ENCODE measurements at places on chromosomes 4 and X.
A peak's percentile ranks its signal among the peaks of the same experiment; 100 is the strongest.

GRCh38 chr4:7043284-7044136, at the start of gene TADA2B:
Gene TADA2B (plus strand): TSS chr4:7043372. CDS start chr4:7043580, 208 bp downstream.
- DNase-seq: peak; percentile 45

DNA sequence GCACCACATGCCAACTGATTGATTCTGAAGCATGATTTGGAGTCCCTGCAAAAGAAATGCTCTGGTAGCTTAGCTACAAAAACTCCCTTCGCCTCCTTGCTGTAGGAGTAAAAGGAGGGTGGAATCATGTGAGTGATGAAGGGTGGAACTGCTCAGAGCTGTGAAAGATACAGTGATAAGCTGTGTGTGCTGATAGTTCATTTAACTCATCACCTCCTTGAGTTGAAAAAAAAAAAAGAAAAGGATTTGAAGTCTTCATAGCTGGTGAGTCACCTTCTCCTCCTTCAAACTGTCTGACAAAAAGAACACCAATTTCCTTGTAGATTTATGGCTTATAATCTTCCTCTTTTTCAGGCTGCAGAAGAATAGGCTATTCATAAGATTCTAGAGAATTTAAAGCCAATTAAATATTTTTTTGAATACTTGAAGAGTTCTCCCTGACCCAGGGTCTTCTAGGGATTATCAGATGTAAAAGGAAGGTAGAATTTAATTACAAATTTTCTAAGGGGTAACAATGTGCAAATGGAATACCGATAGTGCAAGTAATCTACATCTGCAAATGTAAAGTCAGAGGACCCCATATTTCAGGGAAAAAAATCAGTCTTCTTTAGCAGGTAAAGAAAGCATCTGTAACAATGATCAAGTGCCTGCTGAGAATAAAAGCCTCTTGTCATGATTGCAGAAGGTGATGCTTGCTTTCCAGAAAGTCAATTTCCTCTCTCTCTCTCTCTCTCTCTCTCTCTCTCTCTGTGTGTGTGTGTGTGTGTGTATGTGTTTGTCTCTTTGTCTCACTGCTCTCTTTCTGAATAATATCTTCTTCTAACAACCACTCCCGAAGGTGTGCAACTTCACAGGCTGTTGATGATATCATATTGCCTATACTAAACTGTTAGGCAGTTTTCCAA, 208.8 kb upstream of the VEGFC start:
- peak; percentile 52 for DNase-seq

DNA sequence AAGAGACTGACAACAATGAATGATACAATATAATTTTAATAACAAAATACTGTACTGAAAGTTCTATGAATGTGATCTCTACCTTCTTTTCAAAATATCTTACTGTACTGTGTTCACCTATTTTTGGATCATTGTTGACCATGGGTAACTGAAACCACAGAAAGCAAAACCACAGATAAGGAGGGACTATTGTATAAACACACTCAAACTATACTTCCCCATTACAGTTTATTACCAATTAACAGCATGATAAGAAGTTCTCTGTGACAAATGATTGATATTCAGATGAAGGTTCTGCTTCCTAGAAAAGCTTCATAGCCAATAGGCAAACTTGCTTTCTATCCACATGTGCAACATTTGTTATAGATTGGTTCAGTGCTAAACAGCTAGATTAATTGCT, 50.1 kb downstream of the GABRG1 start:
- no peak for DNase-seq

GRCh38 chrX:136191171-136191570, 43.8 kb downstream of the FHL1 start:
- DNase-seq: peak; percentile 57

DNA sequence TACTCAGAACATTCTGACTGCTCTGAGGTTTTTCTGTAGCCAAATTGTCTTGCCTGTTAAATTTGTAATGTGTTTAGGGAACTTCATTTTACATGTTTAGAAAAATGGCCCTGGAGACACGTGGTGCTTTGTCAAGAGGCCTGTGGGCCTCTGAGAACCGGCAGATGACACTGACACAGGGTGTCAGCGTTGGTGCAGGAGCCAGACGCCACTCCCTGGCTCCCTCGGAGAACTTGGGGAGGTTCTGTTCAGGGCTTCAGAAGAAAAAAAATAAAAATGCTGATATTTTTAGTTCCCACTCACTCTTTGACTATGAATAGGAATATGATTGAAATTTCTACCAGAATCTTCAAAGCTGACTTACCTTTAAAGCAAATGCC, 190.9 kb upstream of the GATB start:
- DNase-seq: no peak

- DNase-seq: no peak
Measured at GRCh38 chr4:180558427-180558826, 1684.8 kb upstream of the TENM3 start.

GRCh38 chr4:114673306-114673705, 74.7 kb downstream of the UGT8 start:
- DNase-seq: no peak

GRCh38 chr4:173270312-173271027, 63.7 kb downstream of the HMGB2 start:
- peak; percentile 63 for DNase-seq

GRCh38 chr4:155569960-155570515, 96.6 kb upstream of the GUCY1A1 start:
- no peak for DNase-seq

GRCh38 chr4:84500386-84501201, 1.5 kb upstream of the NKX6-1 start:
- DNase-seq: no peak

DNA sequence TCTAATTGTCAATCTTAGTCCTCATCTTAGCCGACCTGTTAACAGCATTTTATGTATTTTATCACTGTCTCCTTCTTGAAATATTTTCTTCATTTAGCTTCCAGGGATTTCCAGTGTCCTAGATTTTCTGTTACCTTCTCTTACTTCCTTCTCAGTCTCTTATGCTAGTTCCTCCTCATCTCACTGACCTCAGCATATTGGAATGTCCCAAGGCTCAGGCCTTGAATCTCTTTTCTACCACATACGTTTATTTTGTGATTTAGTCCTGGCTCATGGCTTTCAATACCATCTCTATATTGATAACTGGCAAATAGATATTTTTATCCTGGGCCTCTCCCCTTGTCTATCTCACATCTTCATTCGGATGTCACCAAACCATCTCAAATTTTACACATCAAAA, 61.1 kb downstream of the IQCM start:
- peak; percentile 66 for DNase-seq

DNA sequence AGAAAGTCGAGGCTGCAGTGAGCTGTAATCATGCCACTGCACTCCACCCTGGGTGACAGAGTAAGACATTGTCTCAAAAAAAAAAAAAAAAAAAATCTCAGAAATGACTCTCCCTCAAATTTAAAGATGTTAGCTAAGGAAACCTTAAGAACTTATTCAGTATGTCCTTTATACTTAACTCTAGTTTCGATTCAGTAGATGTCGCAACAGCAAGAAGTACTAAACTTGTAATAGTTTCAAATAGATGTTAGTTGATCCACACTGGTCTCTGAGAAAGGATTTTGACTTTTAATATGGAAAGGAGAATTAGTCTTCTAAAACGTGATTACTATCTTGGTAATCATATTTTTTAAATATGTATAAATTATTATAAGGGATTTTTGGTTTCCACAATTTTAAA, 29.6 kb downstream of the NKX3-2 start:
- no peak for DNase-seq

- DNase-seq: no peak
Measured at GRCh38 chr4:87864321-87864720, 31.6 kb downstream of the MEPE start.

- DNase-seq: peak; percentile 75
Measured at GRCh38 chr4:138562544-138562991, 320.4 kb upstream of the SLC7A11 start.

GRCh38 chr4:15964159-15964558, 1.2 kb upstream of the FGFBP2 start:
- DNase-seq: no peak

GRCh38 chr4:44912980-44913379, 186.6 kb upstream of the GNPDA2 start:
- no peak for DNase-seq

- DNase-seq: no peak
Measured at GRCh38 chr4:74317616-74318246, 9.5 kb downstream of the EPGN start.

- no peak for DNase-seq
Measured at GRCh38 chr4:26964512-26964911, 103.9 kb downstream of the STIM2 start.

- peak; percentile 5 for DNase-seq
Measured at GRCh38 chr4:125529071-125529470, 214.3 kb downstream of the FAT4 start.

DNA sequence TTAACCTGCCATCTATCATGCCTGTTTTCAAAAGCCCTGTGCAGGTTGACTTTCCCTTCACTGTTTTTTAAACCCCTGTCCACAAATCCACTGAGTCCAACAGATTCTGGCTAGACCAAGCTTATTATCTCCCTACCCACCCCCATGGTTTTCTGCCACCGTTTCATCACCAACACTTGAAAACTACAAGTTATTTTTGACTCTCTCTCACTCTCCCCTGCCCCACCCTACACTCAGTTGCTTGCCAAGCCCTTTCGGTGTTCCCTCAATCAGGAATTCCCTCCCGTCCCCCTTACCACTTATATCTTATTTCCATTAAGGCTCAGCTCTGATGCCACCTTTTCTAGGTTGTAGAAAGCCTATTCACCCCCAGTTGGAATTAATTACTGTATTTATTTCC, 29.7 kb downstream of the ATG4A start:
- no peak for DNase-seq

- no peak for DNase-seq
Measured at GRCh38 chr4:38111024-38111423, 150.8 kb downstream of the PTTG2 start.

GRCh38 chr4:147388018-147388417, 92.9 kb upstream of the EDNRA start:
- peak; percentile 28 for DNase-seq

DNA sequence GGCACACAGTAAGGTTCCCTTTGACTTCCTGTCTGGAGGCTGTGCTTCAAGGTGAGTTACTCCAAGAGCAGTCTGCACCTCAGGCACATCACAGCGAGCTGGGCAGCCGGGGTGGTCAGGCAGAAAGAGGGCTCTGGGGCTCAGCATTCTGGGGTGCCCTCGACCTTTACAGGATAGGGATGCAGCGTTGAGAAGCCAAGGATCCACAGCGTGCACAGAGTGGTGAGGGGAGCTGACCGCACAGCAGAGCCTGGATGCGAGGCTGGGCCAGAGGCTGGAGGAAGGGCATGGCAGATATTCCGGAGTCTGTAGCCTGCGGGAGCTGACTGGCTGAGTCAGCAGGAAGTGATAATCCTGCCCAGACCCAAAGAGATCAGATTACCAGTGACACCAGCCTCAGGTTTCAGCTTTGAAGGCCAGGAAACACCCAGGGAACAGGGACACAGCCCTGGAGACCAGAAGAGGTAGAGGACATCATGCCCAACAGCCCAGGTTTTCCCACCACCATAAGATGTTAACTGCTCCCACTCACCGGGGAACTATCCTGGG, 38.4 kb upstream of the PDLIM3 start:
- DNase-seq: peak; percentile 79

DNA sequence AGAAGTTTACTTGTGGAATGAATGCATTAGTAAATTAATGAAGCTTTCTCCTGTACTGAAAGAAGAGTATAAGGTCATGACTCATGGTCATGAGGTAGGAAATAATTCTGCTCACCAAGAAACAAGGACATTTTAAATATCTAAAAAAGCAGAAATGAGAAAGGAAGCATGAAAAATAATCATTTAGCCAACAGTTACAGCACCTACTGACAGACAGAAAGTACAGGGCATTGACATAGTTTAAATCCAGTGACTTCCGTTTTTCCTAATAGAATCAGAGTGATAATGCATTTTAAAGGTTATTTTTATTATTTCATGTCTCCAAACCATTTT, 30.5 kb upstream of the ACSL1 start:
- no peak for DNase-seq

GRCh38 chrX:152945021-152945979, 47.4 kb downstream of the ZNF185 start:
- DNase-seq: no peak

- DNase-seq: no peak
Measured at GRCh38 chr4:15054541-15054940, 52.3 kb downstream of the CPEB2 start.

DNA sequence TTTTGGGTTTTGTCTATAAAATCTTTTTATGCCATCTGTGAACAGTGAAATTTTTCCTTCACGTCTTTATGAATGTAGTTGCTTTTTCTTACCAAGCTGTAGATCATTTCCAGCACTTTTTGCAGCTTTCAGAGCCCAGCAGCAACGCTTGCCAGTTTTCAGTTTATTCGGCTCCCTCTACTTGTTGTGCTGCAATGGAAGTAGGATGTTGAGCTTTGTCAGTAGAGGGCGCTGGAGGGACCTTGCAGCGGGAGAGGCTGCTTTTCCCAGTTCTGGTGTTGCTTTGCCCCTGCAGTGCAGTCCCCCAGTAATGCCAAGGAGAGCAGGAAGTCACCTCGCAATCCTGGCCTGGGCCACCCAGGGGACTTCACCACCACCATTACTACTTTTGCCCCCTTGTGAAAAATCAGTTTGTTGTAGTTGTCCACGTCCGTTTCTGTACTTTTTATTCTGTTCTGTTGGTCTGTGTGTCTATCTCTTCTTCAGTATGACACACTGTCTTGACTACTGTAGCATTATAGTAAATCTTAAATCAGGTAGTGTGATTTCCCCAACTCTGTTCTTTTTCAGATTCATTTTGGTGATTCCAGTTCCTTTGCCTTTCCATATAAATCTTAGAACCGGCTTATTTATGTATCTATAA, 21.8 kb downstream of the CMC4 start:
- peak; percentile 80 for DNase-seq

- peak; percentile 65 for DNase-seq
Measured at GRCh38 chr4:47032405-47033106, 1.2 kb downstream of the GABRB1 start.

DNA sequence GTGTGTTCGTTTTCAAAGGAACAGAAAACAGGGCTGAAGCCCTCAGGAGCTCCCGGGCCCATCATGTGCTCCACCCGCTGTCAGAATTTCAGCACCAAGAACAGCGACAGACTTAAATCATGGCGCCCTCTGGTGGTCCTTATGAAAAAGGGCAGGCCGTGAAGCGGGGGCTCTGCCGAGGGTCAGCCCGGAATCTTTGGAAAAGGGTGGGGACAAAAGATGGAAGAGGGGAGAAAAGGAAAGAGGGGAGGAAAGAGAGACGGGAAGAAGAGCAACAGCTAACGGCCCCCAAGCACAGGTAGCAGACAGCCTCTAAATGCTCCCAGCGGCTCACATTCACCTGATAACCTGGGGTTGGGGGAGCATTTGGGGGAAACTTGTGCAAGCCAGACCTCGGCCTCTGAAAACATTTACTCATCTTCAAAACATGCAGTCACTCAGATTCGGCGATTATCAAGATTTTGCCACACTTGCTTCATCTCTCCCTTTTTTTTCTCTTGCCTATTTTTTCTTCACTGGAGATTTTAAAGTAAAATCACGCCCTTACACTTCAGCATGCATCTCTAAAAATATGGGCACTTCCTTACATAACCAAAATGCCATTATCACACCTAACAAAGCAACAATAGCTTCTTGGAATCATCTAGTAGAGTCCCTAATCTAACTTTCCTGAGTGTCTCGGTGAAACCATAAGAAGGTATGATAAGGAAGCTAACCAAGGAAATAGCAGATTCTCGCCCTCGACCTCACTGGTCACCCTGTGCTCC, 28.1 kb upstream of the MAN2B2 start:
- DNase-seq: peak; percentile 85

Measured in choroid plexus epithelial cell (primary cell).